ENCODE measurements at places on chromosomes 12 and 14.
A peak's percentile ranks its signal among the peaks of the same experiment; 100 is the strongest.

GRCh38 chr14:82447586-82447985 is 913.9 kb upstream of the SEL1L start:
- DNase-seq = peak; percentile 69

- DNase-seq = no peak
These were observed 57.6 kb downstream of the CCDC59 start for GRCh38 chr12:82300611-82301010.

DNA sequence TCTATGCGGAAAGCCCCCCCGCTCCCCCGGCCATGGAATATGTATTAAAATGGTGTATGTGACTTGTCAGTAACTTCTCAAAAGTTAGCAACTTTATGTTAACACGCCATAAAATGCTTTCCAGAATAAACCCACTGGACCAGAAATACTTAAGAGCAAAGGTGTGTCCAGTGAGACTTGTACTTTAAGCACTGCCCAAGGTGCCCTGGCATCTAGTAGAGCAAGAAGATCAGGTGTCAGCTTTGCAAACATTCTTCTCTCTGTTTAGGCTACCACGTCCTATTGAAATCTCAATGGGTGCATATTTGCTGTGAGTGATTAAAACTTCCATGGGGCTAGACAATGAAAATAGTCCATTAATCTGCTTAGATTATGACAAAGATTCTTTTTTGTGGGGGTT is 201.2 kb downstream of the ESR2 start:
- DNase-seq = no peak

DNA sequence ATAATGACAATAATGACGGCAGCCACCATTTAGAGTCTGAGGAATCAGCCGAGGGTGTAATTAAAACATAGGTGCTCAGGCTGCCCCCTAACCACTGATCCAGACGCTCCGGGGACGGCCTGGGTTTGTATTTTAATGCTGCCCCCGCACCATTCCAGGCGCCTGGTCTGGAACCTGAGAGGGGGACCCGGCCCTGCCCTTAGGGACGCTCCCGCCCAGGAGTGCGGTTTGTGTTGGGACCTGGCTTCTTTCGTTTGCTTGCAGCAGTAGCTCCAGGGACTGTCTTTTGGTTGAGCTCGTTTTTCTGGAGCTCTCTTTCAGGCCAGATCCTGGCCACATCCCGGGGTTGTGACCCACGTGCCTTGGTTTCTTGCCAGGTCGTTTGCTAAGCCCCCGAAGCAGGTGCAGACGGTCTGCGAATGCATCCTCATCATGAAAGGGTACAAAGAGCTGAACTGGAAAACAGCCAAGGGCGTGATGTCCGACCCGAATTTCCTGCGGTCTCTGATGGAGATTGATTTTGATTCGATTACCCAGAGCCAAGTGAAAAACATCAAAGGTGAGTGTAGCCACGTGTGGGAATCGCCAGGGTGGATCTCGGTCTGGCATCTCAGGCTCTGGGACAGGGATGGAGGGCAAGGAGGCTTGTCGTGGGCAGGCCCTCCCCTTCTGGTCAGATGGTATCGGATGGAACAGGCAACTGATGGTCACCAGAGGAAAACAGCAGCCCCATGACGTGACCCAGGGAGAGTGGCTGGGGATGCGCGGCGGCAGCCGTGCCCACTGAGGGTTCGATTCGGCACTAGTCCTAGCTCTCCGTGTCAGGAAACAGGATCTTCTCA is 63.5 kb downstream of the CCDC92 start:
- DNase-seq = no peak

DNA sequence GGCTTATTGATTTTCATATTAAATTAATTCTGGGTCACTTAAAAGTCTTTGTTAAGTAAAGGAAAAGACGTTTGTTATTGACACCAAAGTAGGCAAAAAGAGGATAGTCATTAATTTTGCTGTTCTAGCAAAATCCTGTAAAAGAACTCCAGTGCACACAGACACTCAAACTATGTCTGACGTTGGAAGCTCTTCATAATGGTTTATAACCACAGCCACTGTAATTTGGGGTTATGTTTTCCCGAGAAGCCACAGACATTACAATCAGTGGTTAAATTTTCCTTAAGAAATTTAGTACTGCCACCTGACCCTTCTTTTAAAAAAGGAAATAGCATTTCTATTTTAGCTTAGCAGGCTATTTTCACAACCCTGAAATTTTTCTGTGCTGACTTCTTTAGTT is 267.5 kb downstream of the CCDC91 start:
- DNase-seq = no peak

DNA sequence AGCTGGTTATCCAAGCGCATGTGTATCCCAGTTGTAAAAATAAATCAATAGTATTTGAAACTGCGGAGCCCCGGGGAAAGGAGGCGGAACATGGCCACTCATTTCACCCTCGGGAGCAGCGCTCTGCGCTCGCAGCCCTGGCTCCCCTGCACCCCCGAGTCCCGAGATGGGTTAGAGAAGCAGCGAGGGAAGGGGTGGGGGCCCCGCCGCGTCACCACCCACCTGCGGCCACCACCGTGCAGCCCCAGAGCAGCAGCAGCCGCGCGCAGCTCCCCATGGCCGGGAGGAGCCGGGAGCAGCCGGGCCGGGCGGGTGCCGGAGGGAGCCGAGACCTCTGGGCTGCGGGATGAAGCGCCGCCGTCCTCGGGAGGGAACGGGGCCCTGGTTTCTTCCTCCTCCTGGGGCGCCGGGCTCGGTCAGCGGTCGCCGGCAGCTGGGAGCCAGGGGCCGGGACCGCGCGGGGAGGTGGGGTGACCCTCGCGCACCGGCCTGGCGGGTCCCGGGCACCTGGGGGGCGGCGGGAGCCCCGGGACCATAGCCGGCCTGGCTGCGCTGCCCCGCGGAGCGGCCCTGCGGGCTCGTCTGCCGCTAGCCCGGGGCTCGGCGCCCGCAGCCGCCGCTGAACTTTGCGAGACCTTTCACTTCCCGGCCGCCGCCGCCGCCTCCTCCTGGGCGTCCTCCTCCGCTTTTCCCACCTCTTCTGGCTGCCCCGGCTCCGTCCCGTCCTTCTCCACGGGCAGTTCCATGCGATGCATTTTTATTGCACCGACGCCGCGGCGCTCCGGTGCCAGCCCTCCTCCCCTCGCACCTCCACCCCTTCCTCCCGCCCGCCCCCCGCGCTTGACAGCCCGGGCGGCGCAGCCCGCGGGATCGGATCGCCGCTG is at the start of gene NTN4:
TSS of gene NTN4 (minus strand) at position 732 of the 884 bp plus-strand sequence. CDS start at position 277, 455 bp downstream.
- no peak for DNase-seq

GRCh38 chr12:11171969-11172675 is 1.1 kb downstream of the SMIM10L1 start:
- peak; percentile 38 for DNase-seq

DNA sequence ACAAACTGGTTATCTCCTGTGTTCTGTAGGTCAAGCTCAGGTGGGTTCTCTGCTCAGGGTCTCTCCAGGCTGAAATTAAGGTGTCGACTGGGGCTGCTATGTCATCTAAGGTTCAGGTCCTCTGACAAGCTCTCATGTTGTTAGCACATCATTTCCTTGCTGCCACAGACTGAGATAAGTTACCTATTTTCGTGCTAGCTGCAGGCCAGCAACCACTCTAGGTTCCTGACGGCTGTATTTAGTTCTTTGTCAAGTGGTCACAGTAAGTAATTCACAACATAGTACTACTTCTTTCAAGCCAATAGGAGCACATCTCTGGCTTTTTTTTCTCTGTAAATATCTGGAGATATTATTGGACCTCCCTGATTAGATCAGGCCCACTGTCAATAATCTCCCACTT is 169.3 kb upstream of the CAND1 start:
- no peak for DNase-seq

GRCh38 chr14:104576232-104576969 is 3.2 kb upstream of the C14orf180 start:
- DNase-seq = no peak

DNA sequence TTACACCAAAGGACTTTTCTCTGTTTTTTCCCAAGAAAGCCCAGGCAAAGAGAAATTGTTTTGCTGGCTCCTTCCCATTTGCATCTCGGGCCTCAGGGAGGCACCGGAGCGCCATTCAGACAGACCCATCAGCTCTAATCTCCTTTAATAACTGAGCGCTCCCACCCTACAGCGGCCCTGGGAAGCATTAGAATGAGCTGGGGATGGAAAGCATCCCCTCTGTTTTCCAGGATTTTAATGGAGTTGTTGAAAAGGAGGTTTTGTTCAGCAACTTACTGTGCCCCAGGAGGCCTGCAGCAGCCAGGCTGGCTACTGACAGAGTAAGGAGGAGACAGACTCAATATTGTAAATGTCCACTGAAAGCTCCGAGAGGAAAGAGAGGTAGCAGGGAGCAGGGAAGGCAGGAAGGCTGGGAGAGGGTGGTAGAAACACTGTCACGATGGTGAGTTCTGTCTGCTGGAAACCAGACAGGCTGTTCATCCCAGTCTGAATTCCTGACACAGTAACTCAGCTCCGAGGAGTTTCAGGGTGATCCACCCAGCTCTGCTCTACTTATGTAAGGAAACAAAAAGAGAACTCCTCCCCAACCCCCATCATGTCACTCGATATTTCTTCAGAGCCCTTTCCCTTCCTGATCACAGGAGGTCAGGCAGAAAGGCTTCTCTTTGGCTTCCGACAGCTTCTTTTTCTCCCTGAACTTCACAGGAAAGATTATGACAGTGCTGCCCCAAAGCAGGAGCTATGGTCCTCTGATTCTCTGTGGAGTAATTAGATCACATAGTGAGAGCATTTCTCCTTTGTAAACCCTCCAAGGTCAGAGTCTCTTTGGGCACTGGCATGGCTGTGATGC is 62.5 kb upstream of the TMEM132D start:
- DNase-seq = no peak

All from HAP-1 (cell line).